Left renal pelvis (tissue), 4 donors: ENCODE measurements at places on chromosomes 1 and 21.

GRCh38 chr21:18940791-18941190 is 537.2 kb upstream of the TMPRSS15 start:
- no peak for DNase-seq

DNA sequence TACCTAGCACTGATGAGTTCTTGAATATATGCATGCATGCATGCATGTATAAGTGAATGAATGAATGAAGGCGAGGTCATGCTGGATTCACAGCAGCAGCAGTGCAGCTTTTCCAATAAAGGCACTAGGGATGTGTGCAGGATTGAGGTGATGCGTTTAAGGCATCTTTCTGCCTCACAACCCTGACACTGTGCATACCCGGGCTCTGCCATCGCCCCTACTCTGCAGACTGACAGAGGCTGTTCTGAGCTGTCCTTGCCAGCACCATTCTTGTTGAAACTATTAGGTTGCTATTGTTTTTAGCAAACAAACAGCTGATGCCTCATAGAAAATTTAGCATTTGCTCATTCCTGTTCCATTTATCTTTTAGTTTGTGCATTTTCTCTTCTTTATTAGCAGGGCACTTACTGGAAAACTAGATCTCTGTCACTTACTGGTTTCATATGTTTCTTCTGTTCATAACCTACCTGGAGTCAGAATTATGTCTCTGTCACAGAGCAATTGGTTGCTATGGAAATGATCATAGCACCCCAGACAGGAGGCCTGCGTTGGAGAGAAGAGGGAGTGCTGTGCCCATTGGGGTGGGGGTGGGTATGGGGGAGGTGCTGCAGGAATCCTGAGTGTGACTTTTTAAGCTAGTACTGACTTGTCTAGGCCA is 79.0 kb downstream of the CD58 start:
- no peak for DNase-seq

- no peak for DNase-seq
Observed at GRCh38 chr1:237975903-237976302, 85.2 kb upstream of the ZP4 start.

GRCh38 chr1:220757441-220757840 is 9.3 kb downstream of the MTARC2 start:
- no peak for DNase-seq

DNA sequence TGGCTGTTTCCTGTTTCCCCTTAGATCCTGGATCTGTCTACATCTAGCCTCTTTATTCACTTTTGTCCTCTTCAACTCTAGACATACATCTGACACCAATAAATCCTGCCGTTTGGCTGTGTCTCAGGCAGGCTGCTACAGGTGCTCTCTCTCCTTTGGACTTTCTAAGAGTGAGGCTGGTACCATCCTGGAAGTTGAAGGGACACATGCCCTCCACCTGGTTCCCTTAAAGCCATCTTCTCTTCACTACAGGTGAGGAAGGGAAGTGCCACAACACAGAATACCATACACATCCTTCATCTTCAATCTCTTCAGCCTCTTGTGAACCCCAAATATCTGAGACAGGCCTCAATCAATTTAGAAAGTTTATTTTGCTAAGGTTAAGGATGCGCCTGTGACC is 137.9 kb downstream of the BACH1 start:
- no peak for DNase-seq

GRCh38 chr1:186534401-186534800 is 73.5 kb upstream of the PDC start:
- DNase-seq, result no peak

DNA sequence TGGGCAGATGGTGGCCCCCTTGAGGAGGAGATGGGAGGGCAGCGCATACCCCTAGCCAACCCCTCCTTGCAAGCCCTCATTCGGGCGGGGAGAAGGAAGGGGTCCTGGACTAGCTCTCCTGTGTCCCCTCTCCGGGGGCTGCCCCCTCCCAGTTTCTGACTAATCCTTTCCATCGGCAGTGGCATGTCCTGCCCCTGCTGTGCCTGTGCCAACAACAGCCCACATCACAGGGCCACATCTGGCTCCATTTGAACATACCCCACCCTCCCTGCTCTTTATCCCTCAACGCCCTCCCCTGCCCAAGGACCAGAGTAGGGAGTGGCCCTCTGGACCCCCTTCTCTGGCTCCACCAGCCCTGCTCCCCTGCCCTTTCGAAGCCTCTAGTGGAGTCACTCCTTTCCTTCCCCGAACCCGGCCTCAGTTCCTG is 11.0 kb upstream of the LMNA start:
- no peak for DNase-seq

- DNase-seq, result no peak
Observed at GRCh38 chr1:61427510-61427909, 297.4 kb downstream of the TM2D1 start.

DNA sequence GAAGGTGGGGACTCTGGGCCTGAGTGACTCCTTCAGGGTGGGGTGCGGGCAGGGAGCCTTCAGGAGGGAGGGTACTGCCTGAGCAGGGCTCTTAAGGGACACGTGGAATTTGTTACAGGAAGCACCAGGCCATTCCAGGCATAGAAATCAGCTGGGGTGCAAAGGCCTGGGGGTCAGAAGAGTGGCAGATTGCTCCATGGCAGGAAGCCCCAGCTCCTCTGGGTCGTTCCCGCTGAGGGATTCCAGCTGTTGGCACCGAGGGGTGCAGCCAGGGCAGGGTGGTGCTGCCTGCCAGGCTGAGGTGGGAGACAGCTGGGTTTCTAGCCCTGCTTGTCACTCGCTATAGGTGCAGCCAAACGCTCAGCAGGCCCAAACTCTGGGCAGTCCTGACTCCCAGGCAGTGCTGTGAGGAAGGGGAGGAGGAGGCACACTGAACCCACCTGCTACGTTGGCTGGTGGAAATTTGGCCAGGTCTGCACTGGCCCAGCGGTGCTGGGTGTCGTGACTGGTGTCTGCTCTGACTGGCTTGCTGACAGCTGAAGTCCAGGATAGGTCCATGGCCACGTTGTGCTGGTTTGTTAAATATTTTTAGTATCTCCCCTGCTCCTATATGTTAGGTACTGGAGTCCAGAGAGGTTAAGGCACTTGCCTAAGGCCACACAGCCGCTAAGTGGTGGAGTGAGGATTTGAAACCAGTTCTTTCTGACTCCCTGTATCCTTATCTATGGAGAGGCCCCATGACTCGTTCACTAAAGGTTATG is 19.3 kb downstream of the TNFRSF1B start:
- DNase-seq, result no peak

GRCh38 chr1:107415241-107415640 is 274.4 kb downstream of the NTNG1 start:
- no peak for DNase-seq

DNA sequence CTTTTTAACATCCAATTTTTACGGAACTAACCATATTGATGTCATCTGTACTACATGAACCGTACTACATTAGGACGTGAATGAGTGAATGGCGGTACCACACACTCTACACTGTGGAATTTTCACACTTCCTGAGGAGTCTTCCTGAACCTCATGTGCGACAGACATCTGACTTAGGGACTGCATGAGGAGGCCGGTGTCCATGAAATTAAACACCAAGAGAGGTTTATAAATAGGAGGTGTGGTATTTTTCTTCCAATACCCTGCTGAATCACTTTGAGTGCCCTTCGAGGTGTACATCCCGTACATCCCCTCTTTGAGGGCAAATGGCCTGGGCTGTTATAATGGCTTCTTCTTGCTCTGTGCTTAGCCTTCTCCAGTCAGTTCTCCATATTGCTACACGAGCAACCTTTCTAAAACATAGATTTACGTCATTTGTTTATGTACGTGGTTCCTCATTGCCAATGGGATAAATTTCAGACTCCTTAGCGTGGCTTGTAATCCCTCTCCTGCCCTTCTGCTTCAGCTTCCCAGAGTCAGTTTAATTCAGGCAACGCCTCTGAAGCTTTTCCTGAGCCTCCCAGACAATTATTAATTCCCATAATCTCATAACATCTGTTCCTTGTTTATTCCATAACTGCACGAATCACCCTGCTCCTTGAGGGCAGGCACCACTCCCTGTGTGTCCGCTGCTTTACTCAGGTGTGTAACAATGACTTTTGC is 9.4 kb downstream of the ST3GAL3 start:
- DNase-seq, result no peak

- no peak for DNase-seq
Observed at GRCh38 chr1:54381524-54381923, 24.7 kb downstream of the SSBP3 start.

- DNase-seq, result no peak
Observed at GRCh38 chr1:3522564-3523265, 68.2 kb downstream of the ARHGEF16 start.

GRCh38 chr1:43669878-43670277 is 19.9 kb downstream of the KDM4A start:
- DNase-seq, result no peak

GRCh38 chr1:161899091-161899490 is 124.6 kb downstream of the OLFML2B start:
- DNase-seq, result no peak

- DNase-seq, result no peak
Observed at GRCh38 chr1:25442178-25442577, 11.5 kb downstream of the MACO1 start.

GRCh38 chr1:246837418-246838117 is 94.2 kb downstream of the AHCTF1 start:
- DNase-seq, result no peak

DNA sequence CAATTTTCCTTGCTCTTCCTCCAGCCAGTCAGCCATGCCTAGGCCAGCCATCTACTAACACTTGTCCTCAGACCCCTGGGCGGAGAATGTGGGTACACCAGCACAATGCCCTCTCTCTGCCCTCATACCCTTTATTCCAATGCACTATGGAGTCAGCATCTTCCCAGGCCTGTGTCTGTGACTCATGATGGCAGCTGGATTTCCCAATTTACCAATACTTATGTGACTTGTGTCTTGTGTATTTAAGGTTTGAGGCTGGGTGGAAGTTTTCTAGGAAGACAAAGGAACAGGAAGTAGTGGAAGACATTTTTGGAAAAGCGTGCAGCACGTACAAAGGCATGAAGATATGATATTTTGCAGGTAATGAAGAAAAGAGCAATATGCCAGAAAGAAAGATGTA is 114.3 kb downstream of the NMNAT2 start:
- DNase-seq, result no peak

DNA sequence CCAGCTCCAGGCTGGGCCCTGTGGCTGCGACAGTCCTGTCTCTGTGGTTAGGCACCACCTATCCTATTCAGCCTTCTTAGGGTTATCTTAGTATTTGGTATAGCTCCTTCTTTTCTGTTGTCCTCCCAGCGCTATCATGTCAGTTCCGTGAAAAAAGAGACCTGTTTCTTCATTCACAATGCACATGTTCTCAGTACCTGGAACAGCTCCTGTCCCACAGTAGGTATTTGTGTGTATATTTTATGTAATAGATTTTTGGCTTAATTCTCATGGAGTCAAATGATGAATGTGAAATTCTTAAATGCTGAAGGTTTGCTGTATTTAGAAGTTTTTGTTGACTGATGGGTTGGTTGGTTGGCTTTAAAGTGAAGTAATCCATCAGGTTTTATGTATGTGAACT is 279.7 kb downstream of the ST6GALNAC3 start:
- no peak for DNase-seq

GRCh38 chr1:177809819-177810218 is 160.0 kb downstream of the SEC16B start:
- no peak for DNase-seq

GRCh38 chr21:45226540-45227326 is 61.0 kb downstream of the POFUT2 start:
- DNase-seq, result no peak

GRCh38 chr1:150225546-150225945 is 10.4 kb downstream of the ANP32E start:
- DNase-seq, result no peak

- DNase-seq, result no peak
Observed at GRCh38 chr1:68112835-68113243, 62.4 kb upstream of the DIRAS3 start.

DNA sequence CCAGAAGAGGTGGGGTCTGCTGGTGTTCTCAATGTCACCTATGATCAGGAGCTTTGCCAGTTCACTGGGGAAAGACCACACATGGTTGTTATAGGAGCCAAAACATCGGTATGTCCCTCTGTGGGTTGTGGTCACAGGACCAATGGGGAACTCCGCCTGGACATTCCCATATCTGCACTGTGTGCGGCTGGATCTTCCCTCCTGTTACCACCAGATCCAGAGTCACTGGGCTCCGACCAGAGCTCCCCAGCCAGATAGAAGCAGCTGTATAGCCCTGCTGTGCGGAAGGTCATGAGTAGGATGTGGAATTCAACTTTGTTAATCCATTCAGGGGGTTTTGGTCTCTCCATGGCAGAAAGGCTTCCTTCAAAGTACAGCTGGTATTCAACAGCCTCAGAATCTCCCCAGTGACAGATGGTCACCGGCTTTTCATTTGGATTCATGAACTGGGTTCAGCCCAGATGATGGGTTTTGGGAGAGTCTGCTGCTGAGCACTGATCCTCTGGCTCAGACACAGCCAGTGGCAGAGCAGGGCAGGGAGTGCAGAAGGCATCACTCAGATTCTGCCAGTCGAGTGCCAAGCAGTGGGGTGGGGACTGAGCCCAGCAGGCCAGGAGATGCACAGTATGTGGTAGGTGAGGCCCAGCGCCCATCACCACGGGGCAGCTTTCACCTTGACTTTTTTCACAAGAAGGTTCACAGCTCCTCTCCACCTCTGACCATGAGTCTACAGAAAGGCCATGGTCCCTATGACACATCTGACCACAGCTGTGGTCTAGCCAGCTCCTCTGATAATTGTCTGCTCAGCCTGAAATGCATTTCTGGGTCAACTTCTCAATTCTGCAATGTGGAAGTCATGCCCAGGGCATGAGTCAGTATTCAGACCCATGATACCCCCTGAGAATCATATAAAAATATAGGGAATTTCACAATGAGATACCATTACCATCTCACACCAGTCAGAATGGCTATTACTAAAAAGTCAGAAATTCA is 2.9 kb upstream of the SHCBP1L start:
- DNase-seq, result no peak

GRCh38 chr1:63731117-63732043 is 42.4 kb upstream of the ROR1 start:
- no peak for DNase-seq

GRCh38 chr21:31781737-31782136 is 49.8 kb upstream of the SCAF4 start:
- DNase-seq, result peak; percentile 32
